ENCODE measurements at places on chromosomes 2 and 18. TPM values are rescaled to one million over a fixed set of nuclear protein-coding genes. Genes with fewer than 3 reads are reported as not detected.

GRCh38 chr18:59502274-59503175, 143.5 kb upstream of the LMAN1 start:
- peaks cover 7% of the 10 kb centered on the region for H3K27me3 ChIP-seq
- no peaks in the 10 kb centered on the region for H3K4me1 ChIP-seq
- H3K36me3 ChIP-seq: no peaks in the 10 kb centered on the region
- H3K27ac ChIP-seq: peak overlapping the region; percentile 21
- H3K4me3 ChIP-seq: no peak overlapping the region
- DNase-seq: no peak

GRCh38 chr18:422966-423365, 77.5 kb downstream of the COLEC12 start:
- no peaks in the 10 kb centered on the region for H3K27me3 ChIP-seq
- no peak overlapping the region for H3K27ac ChIP-seq
- no peak overlapping the region for H3K4me3 ChIP-seq
- no peaks in the 10 kb centered on the region for H3K4me1 ChIP-seq
- no peak for DNase-seq

DNA sequence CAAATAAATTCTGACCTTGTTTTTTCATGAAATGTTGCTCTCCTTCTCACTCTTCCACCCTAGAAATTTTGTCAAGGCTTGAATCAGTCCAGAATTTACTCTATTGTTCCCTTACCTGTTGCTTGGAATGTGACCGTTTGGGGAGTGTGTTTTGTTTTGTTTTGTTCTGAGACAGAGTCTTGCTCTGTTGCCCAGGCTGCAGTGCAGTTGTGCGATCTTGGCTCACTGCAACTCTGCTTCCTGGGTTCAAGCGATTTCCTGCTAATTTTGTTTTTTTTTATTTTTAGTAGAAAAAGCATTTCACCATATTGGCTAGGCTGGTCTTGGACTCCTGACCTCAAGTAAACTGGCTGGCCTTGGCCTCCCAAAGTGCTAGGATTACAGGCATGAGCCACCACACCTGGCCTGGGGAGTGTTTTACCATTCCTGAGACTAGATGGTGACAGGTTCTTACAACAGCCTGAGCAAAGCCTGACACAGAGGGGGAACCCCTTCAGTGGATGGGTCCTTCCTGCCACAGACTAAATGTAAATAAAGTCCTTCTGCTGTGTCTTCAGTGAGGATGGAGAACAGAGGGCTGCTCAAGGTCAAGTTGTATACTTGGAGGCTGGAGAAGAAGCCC, 52.0 kb downstream of the HAUS1 start:
- DNase-seq: no peak
- H3K27me3 ChIP-seq: no peaks in the 10 kb centered on the region
- no peak overlapping the region for H3K27ac ChIP-seq
- no peaks in the 10 kb centered on the region for H3K4me1 ChIP-seq
- no peak overlapping the region for H3K4me3 ChIP-seq
- no peaks in the 10 kb centered on the region for H3K36me3 ChIP-seq

DNA sequence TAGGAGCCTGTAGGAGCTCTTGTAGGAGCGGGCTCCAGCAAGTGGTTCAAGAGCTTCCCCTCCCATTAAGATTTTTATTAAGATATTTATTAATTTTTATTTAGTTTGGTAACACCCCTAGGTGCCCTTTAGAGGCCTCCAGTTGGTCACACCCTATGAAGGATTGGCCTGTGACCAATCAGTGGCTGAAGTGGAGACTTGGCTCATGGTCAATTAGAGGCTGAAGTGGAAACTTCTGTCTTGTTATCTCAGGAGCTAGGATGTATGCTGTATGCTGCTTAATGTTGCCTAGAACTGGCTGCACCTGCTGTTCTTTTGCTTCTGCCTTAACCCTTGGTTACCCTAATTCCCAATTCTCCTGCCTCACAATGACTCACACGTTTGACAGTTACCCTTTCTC, 48.7 kb downstream of the DHRS9 start:
- no peaks in the 10 kb centered on the region for H3K27me3 ChIP-seq
- H3K4me1 ChIP-seq: no peaks in the 10 kb centered on the region
- H3K27ac ChIP-seq: no peak overlapping the region
- DNase-seq: no peak
- no peaks in the 10 kb centered on the region for H3K36me3 ChIP-seq

- no peaks in the 10 kb centered on the region for H3K27me3 ChIP-seq
- H3K4me3 ChIP-seq: no peak overlapping the region
- H3K27ac ChIP-seq: no peak overlapping the region
- no peak for DNase-seq
- no peaks in the 10 kb centered on the region for H3K4me1 ChIP-seq
These were observed 73.3 kb upstream of the TFCP2L1 start for GRCh38 chr2:121358291-121358690.

DNA sequence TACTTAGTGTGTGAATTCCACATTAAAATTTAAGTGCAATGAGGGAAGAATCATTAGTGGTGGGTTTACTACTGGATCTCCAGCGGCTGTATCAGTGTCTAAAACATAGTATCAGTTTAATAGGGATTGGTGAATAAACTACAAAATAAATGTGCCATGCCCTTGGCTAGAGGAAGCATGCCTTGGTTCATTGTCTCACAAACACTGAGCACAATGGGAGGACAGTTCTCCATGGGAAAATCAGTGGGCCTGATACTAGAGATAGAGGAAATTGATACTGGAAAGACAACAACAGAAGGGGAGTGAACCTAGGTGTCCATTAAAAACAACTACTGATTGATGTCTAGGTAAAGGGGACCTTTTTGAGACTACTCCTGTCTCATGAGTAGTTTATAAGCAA, 971.6 kb downstream of the SUCLG1 start:
- no peaks in the 10 kb centered on the region for H3K27me3 ChIP-seq
- H3K4me3 ChIP-seq: no peak overlapping the region
- H3K4me1 ChIP-seq: no peaks in the 10 kb centered on the region

DNA sequence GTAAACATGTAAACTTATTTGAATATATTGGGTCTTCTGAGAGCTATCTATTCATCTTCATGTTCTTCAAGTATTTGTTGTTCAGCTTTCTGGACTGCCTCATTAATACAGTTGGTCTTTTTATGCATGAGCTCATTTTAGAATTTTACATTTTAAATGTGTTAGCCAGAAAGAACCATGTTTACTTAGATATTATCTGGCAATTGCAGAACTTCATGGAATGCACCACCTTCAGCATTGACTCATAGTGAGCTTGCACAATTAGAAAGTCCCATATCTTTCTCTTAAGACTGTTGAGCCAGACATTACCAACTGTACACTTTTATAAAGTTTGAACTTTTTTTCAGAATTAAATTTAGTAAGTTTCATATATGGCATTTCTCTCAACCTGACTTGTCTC, 536.7 kb downstream of the RIT2 start:
- H3K4me3 ChIP-seq: no peak overlapping the region
- no peak overlapping the region for H3K27ac ChIP-seq

DNA sequence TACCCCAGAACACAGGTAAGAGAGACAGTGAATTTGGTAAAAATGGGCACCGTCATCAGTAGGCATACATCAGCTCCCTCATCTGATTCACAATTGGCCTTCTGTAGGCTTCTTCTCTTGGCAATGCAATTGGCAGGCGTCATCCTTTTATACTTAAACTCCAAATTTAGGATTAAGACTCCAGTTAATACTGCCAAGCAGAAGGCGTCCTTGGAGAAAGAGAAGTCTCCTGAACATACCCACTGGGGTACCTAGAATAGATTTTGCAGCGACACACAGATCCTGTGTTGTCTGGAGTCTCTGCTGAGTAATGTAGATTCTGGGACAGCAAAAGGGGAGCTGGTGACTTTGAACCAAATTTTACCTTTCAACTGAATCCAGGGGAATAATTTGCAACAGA, 592 bp upstream of the METAP1D start:
- H3K27me3 ChIP-seq: no peaks in the 10 kb centered on the region
- peak overlapping the region; percentile 94 for H3K4me3 ChIP-seq
- DNase-seq: no peak
- no peaks in the 10 kb centered on the region for H3K36me3 ChIP-seq

DNA sequence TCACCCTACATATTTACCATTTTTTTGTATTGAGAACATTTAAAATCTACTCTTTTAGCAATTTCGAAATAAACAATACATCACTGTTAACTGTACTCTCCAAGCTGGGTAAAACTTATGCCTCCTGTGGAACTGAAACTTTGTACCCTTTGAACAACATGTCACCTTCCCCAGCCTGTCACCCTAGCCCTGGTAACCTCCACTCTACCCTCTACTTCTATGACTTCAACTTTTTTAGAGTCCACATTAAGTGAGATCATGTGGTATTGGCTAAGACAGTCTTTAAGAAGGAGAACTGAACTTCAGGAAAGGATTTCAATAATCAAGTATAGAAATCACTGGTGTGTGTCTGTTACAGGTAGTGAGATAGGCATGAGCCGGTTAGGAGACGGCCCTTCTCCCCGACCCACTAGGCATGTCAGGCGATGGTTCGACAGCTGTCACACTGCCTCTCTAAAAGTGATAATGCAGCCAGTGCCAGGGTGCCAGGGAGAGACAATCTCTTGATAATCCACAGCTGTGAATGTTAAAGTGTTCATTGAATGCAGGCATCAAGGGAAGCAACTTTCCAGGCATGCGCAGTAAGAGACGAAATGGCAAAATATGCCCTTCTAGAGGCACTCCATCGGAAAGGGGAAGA, 74.6 kb upstream of the RNF152 start:
- no peaks in the 10 kb centered on the region for H3K4me1 ChIP-seq
- no peak overlapping the region for H3K27ac ChIP-seq
- H3K27me3 ChIP-seq: no peaks in the 10 kb centered on the region
- DNase-seq: no peak
- no peak overlapping the region for H3K4me3 ChIP-seq

- H3K4me3 ChIP-seq: no peak overlapping the region
- H3K27ac ChIP-seq: no peak overlapping the region
- H3K4me1 ChIP-seq: no peaks in the 10 kb centered on the region
These were observed 160.2 kb downstream of the NCK2 start for GRCh38 chr2:105904938-105905337.

GRCh38 chr2:224584785-224585210, 365 bp downstream of the CUL3 start:
- H3K27me3 ChIP-seq: no peaks in the 10 kb centered on the region
- H3K4me3 ChIP-seq: peak overlapping the region; percentile 82
- H3K4me1 ChIP-seq: peaks cover 4% of the 10 kb centered on the region
- peak overlapping the region; percentile 90 for H3K27ac ChIP-seq

DNA sequence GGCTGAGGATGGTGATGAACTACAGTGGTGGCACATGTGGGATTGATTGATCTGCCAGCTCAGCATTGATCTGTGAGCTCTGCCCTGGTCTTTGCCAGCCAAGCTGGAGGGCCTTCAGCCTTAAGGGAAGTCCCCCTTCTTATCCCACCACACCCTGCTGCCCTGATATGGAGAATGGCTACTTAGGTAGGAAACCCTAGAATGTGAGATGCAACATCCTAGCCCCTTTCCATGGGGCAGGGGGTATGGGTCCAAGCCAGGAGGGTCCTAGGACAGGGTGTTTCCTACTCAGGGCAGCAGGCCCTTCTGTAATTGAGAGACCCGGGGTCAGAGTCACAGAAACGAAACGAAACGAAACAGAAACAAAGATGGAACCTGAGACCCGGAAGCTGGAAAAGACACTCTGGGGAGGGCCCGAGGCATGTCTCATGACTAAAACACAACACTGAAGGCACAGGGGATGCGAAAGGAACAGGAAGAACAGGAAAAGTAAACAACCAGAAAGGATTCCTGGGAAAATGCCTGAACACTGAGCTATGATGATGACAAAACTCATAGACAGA, 16.9 kb upstream of the SULT1C2 start:
- no peak for DNase-seq
- no peak overlapping the region for H3K27ac ChIP-seq
- no peak overlapping the region for H3K4me3 ChIP-seq
- no peaks in the 10 kb centered on the region for H3K27me3 ChIP-seq

GRCh38 chr2:16408331-16409005, 257.2 kb downstream of the CYRIA start:
- H3K4me3 ChIP-seq: no peak overlapping the region
- no peaks in the 10 kb centered on the region for H3K36me3 ChIP-seq
- H3K27me3 ChIP-seq: no peaks in the 10 kb centered on the region
- no peaks in the 10 kb centered on the region for H3K4me1 ChIP-seq
- no peak overlapping the region for H3K27ac ChIP-seq
- DNase-seq: no peak

GRCh38 chr2:131475831-131476230, at the start of gene TUBA3D:
Gene TUBA3D (plus strand): TSS chr2:131476119. CDS start chr2:131476200, 81 bp downstream.
- no peak within 1 kb of the TSS for H3K4me3 ChIP-seq
- DNase-seq: no peak
- no peaks in the 10 kb centered on the region for H3K36me3 ChIP-seq
- no peak within 1 kb of the TSS for H3K27ac ChIP-seq
- H3K4me1 ChIP-seq: no peaks in the 10 kb centered on the region

GRCh38 chr2:222733846-222734702, 62.6 kb downstream of the MOGAT1 start:
- DNase-seq: no peak
- no peaks in the 10 kb centered on the region for H3K4me1 ChIP-seq
- H3K4me3 ChIP-seq: no peak overlapping the region
- H3K27ac ChIP-seq: no peak overlapping the region
- H3K36me3 ChIP-seq: no peaks in the 10 kb centered on the region

- no peaks in the 10 kb centered on the region for H3K36me3 ChIP-seq
- no peaks in the 10 kb centered on the region for H3K27me3 ChIP-seq
- no peak overlapping the region for H3K27ac ChIP-seq
- no peaks in the 10 kb centered on the region for H3K4me1 ChIP-seq
- H3K4me3 ChIP-seq: no peak overlapping the region
- DNase-seq: no peak
These were observed 62.6 kb downstream of the ETAA1 start for GRCh38 chr2:67459761-67460160.

DNA sequence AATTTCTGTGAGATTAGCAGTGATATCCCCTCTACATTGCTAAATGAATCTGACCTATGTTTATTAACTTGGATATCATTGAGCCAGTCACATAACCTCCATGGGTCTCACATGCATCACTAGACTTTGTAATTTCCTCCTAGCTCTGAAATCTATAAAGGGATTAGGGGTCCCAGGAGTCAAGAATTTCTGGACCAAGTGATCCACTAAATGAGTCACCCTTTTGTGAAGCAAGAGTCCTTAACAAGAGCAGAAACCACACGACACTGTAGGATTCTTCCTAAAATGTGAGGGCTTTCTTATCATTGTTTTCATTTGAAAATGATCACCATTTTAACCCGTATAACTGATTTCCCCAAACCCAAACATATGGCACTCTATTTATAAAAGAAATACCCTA, 90.3 kb downstream of the DHRS9 start:
- DNase-seq: no peak
- H3K4me3 ChIP-seq: no peak overlapping the region
- H3K36me3 ChIP-seq: no peaks in the 10 kb centered on the region
- H3K4me1 ChIP-seq: no peaks in the 10 kb centered on the region
- H3K27ac ChIP-seq: no peak overlapping the region

- H3K36me3 ChIP-seq: no peaks in the 10 kb centered on the region
- no peak overlapping the region for H3K27ac ChIP-seq
- no peak for DNase-seq
- H3K4me3 ChIP-seq: no peak overlapping the region
These were observed 276.2 kb downstream of the CELF4 start for GRCh38 chr18:37289423-37289822.

Gene FAM237A
- polyA plus RNA-seq: not detected

Gene BARD1
- polyA plus RNA-seq: 2.3 TPM

Gene IL1F10
- not detected for polyA plus RNA-seq

Gene FEV
- not detected for polyA plus RNA-seq

Gene CHAC2
- 5.6 TPM for polyA plus RNA-seq

Gene IL36RN
- not detected for polyA plus RNA-seq

Gene LCT
- not detected for polyA plus RNA-seq

Gene ZBTB7C
- 0.22 TPM for polyA plus RNA-seq

Gene GKN1
- not detected for polyA plus RNA-seq

Gene PROC
- 305 TPM for polyA plus RNA-seq

Gene REG3A
- polyA plus RNA-seq: 0.15 TPM

Gene KYNU
- 33.4 TPM for polyA plus RNA-seq

Gene EPB41L3
- polyA plus RNA-seq: 1.4 TPM

Gene SKA1
- polyA plus RNA-seq: 0.81 TPM

Gene KIF1A
- polyA plus RNA-seq: 0.21 TPM

All from liver (tissue), 10 donors.